ENCODE measurements at places on chromosomes 6 and 20. TPM values are rescaled to one million over a fixed set of nuclear protein-coding genes. Genes with fewer than 3 reads are reported as not detected.

DNA sequence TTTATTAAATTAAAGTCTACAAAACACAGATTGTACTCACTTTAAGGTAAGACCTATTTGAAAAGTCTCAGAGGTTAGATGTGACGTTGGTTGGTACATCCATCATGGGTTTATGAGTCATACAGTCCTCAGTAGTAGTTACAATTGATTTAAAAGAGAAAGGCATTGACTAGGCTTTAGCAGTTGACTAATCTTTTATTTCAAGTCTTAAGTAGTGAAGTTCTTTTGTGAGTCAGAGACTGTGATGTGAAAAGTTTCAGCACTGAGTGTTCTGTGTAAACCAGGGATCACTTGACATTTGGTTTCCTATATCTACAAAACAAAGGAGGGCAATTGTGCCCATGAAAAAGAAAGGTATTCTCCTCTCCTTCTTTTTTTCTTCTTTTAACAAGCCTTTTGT, 221.3 kb downstream of the GRIK2 start:
- no peak for DNase-seq

The WASF1 gene
- 31.8 TPM for total RNA-seq

The BPI gene
- total RNA-seq = not detected

The GPR63 gene
- total RNA-seq = 5.0 TPM

The CFAP206 gene
- total RNA-seq = 0.11 TPM

- DNase-seq = no peak
Measured at GRCh38 chr6:117681162-117681741, 6.0 kb downstream of the NUS1 start.

The ACOT8 gene
- 22.4 TPM for total RNA-seq

GRCh38 chr6:29676981-29677601, 3.9 kb downstream of the ZFP57 start:
- no peak for DNase-seq

Data from endodermal cell (in vitro differentiated cells).